T-helper 9 cell (primary cell): ENCODE measurements at places on chromosomes 3 and 15.

- no peak for DNase-seq
Observed at GRCh38 chr3:101391413-101391950, 71.1 kb upstream of the IMPG2 start.

- DNase-seq, result no peak
Observed at GRCh38 chr3:49780080-49780974, 6.0 kb downstream of the IP6K1 start.

DNA sequence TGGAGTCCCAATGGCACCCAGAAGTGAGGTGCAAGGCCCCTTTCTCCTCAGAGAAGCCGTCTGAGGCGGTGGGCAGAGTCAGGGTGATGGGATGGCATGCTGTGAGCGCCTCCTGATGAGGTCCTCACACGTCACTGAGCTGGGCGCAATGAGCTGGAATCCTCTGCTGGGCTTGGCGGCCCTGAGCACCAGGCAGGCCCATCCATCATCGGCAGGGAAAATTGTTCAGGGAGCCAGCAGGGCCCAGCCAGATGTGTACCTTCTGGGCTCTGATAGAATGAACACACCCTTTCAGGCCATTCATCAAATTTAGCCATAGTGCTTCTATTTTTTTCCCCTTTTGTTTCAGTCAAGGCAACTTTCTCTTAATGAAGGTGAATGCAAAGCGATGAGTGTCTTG lies 43.7 kb downstream of the FAM3D start:
- DNase-seq, result no peak

GRCh38 chr3:187966636-187967406 lies 187.1 kb upstream of the LPP start:
- DNase-seq, result no peak

DNA sequence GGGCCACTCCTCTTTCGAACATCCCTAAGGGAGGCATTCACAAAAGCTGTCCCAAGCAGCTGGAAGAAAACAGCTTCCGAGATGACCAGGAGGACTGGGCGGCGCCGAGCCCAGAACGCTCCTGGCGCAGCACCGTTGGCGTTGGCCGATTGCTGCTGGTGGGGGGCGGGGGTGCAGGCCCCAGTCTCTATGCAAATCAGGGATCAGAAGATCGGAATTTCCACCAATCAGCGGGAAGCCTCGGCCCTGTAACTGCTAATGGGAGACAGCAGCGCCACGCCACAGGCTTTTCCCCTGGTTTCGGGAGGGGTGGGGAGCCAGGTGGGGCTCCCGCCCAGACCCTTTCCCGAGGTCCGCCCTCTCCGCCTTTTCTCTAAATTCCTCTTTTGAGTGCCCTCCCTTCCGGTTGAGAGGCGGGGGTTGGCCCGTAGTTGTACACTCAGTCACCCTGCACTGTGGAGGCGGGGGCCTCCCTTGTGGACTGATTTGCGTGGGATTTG lies 27.0 kb downstream of the HMCES start:
- no peak for DNase-seq
